Articular chondrocyte of knee joint (primary cell): ENCODE measurements at places on chromosomes 2 and 18. TPM values are rescaled to one million over a fixed set of nuclear protein-coding genes. Genes with fewer than 3 reads are reported as not detected.

SCYGR4 gene
- total RNA-seq: 0.11 TPM in 1 of 2 replicates, not detected in the other

CDH2 gene
- total RNA-seq: 0.52 and 0.65 TPM in 2 replicates

RAPGEF4 gene
- 1.2 and 1.3 TPM in 2 replicates for total RNA-seq

KATNAL2 gene
- total RNA-seq: 5.9 and 10.2 TPM in 2 replicates

G6PC2 gene
- total RNA-seq: not detected in 2 replicates

ZEB2 gene
- total RNA-seq: 124 and 139 TPM in 2 replicates

DHRS9 gene
- not detected in 2 replicates for total RNA-seq

DAPL1 gene
- total RNA-seq: 0.22 TPM in 1 of 2 replicates, not detected in the other

SLC38A11 gene
- total RNA-seq: 0.26 and 0.43 TPM in 2 replicates

RESP18 gene
- total RNA-seq: not detected in 2 replicates

RSAD2 gene
- total RNA-seq: 1.0 and 2.8 TPM in 2 replicates

COLEC12 gene
- total RNA-seq: 28.0 and 38.5 TPM in 2 replicates

NOSTRIN gene
- total RNA-seq: 1.4 and 1.5 TPM in 2 replicates

COBLL1 gene
- total RNA-seq: 33.2 and 33.3 TPM in 2 replicates

ARL4C gene
- total RNA-seq: 56.9 and 59.3 TPM in 2 replicates

KLHL14 gene
- total RNA-seq: not detected in 2 replicates

WDR54 gene
- 18.3 and 19.7 TPM in 2 replicates for total RNA-seq

CCL20 gene
- total RNA-seq: not detected in 2 replicates

KCNF1 gene
- not detected in 2 replicates for total RNA-seq
